ENCODE measurements at places on chromosomes 16 and 17.

- no peak for DNase-seq
Measured at GRCh38 chr17:76130473-76130872, 10.6 kb downstream of the FOXJ1 start.

DNA sequence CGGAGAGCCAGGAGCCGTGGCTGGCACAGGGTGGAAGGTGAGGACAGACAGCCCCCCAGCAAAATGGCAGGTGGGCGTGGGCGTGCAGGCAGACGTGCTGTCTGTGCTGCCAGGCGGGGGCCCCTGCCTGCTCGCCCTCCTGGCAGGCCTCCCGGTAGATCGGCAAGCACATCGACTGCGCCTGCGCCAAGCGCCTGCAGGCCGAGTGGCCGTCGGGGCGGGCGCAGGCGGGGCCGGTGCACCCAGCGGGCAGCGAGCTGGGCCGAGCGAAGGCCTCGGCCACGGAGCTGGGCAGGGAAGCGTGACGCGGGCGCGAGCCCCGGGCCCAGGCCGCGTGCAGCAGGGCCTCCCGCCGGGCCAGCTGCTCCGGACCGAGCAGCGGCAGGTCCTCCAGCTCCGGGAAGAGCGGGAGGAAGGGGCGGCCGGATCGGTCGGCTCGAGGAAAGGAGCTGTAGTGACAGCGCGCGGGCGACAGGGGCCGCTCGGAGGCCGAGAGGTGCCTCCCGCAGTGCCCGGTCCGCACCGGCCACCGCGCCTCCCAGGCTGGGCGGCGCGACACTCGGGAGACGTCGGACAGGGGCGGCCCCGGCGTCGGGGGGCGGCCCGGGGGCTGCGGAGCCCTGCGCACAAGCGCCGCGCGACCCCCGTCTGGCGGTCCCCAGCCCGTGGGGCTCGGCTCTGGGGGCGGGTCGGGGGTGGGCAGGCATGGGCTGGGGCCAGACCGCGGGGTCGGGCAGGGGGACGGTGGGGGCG lies 16.9 kb downstream of the GRIN2C start:
- peak; percentile 46 for DNase-seq

GRCh38 chr16:119835-120491 lies 18.5 kb downstream of the NPRL3 start:
- DNase-seq = no peak

DNA sequence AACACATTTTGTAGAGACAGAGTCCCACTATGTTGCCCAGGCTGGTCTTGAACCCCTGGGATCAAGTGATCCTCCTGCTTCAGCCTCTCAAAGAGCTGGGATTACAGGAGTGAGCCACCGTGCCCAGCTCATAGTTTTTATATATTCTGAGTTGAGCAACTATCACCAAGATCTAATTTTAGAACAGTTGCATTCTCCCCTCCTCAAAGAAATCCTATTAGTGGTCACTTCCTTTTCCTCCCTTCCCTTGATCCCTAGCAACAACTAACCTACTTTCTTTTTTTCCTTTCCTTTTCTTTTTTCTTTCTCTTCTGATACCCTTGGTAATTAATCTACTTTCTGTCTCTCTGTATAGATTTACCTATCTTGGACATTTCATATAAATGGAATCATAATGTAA lies 61.5 kb upstream of the B4GALNT2 start:
- DNase-seq = peak; percentile 33

GRCh38 chr17:27667656-27668487 lies 36.9 kb downstream of the LGALS9 start:
- no peak for DNase-seq

DNA sequence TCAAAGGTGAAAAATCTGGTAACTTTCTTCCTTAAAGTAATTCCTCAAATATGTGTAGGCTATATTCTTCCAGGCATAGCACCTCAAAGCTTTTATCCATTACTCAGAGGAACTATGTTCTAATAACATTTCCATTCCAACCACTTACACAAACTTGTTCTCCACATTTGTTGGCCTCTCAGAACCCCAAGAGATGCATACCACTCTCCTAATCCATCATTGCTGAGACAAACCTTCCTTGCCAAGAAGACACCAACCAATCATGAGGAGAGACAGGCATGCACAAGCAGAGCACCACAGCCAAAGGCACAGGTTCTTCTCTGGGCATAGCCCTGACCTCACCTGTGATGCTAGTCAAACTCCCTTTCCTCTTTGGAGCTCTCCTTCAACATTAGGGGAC lies 20.9 kb downstream of the CDH11 start:
- DNase-seq = peak; percentile 15

- DNase-seq = no peak
Measured at GRCh38 chr16:53370827-53371226, 63.4 kb upstream of the RBL2 start.

GRCh38 chr17:58330538-58330996 lies 2.0 kb upstream of the TSPOAP1 start:
- DNase-seq = no peak

DNA sequence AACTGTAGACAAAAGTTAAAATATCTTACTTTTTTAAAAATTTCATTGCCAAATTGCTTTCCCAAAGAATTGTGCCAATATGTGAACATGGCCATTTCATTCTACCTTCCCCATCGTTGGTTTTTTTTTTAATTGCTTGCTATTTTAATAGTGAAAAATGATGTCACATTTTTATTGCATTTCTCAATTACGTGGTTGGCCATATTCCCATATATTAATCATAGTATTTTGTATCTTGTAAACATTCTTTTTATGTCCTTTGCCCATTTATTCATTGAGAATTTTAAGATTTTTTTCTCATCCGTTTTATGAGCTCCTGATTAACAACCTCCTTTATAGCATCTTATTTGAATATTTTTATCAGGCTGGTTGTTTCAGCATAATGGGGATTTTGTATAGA lies 7.2 kb downstream of the OMG start:
- DNase-seq = no peak

DNA sequence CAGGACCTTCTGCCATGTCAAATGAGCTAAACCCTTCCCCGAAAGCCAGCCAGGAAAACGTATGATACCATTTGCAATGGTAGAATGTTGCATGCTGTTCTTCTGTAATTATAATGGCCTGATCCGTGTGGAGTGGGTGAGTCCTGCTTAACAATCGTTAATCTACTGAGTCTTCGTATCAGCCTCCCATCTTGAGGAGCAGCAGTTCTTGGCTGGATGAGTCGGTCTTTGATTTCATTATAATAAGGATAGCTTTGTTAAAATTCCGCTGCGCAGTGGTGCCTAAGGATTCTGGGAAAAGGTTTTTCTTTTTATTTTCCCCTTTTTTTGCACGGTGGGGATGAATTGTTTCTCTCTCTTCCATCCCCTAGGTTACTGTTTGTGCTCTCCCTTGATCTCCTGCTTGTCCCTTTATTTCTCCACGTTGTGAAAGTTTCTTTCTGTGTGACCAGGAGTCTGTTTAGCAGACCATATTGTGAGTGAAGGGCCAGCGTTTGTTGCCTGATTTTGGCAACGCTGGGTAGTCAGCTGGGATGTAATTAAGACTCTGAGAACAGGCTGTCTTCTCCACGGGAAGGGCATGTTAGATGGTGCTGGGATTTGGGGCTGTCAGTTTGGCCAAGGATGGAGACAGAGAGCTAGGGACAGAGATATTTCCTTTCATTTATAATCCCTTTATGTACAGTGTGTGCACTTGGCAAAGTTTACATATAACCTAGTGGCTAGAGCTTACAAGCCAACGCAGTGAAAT lies 263.0 kb downstream of the FTO start:
- DNase-seq = no peak

DNA sequence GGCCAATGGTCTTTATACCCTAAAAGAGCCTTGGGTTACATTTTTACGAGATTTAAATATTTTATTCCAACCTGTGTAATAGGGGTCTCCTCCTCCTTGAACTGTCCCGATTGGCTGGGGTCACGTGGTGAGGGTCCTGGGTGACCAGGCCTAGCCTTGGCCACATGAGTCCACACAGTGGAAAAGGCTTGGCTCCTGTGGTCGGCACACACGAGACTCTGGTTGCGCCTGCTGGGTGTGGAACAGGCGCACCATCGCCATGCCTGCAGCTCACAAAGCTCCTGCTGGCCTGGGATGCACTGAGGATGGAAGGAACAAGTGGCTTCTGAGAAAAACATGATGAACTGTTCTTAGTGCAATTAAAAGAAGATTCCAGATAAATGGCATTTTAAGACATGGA lies 103.9 kb upstream of the ZNF750 start:
- DNase-seq = no peak

DNA sequence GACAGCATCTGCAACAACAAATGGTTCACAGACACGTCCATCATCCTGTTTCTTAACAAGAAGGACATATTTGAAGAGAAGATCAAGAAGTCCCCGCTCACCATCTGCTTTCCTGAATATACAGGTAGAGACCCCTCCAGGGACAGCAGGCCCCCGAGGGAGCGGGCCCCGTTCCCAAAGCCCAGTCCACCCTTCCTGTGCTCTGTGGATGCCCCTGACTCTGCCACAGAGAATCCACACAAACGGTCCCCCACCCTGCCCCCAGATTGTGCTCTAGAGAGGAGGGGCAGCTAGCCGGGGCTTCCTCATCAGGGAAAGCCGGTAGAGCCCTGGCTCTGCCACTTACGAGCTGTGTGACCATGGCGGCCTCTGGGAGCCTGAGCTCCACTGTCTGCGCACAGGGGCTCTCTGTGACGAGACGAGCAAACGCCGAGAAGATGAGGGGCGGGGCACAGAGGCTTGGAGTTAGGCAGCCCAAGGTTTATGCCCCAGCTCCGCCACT lies 84.4 kb downstream of the AMFR start:
- no peak for DNase-seq

GRCh38 chr16:62036101-62036801 lies at the start of gene CDH8:
Gene CDH8, minus strand, starts transcription at chr16:62036438. Its CDS starts 15,035 bp downstream, at chr16:62021403.
- DNase-seq = no peak

DNA sequence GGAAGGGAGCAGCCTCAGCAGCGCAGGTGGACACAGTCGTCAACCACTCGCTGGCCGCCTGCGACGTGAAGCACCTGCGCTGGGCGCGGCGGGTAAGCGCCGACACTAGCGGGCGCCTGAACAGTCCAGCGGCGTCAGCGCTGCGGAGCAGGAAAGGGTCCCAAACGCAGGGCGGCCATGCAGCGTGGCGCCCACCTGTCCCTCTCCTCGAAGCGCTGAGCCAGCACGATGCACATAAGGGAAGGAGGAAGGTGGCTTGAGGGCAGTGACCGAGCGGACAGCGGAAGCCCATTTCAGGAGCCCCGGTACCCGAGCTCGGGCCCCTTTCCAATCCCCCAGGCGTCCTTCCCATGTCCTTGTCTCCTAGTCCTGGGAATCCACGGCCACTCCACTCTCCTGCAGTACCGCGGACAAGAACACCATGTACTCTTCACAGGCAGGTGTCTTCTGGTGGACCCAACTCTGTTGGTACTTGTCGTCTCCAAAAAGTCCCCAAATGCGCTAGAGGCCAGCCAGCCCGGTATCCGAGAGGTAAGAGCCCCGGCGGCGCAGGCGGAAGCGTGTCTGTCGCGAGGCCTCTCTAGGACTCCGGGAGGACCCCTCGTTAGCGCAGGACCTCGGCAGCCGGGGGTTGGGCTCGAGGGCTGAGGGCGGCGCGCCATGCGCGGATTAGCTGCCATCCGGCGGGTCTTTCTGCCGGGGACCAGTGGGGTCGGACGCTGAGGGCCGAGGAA lies 14.4 kb downstream of the ZNF232 start:
- no peak for DNase-seq

- no peak for DNase-seq
Measured at GRCh38 chr17:15782866-15783265, 50.8 kb downstream of the TBC1D26 start.

GRCh38 chr16:86971251-86971650 lies 345.9 kb downstream of the C16orf95 start:
- DNase-seq = no peak

DNA sequence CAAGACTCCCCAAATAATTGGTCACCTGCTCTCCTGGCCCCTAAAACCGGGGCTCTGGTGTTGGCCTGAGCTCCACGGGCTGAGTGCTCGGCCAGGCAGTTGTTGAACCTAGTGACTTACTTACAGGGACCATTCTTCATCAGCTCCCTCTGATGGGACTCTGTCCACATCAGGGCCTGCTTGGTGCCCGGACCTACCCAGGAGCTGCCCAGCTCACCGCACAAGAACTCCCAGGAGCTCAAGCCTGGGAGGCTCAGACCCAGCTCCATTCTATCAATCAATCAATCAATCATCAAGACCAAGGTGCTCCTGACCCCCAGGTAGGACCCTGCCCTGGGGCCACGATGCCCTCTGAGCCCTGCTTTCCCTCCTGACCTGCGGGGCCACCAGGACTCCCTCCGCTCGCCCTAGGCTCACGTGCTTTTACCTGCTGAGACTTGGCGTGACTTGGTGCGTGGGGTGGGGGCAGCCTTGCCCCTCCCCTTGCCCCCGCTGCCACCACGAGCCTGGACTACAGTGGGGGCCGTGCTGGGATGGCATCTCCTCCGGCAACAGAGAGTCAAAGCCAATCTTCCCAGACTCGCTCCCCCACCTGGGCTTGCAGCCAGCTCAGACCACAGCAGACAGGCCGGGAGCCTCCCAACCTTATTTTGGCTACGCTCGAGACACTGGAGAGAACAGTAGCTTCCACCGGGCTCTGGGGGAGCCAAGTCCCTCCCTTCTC lies 15.7 kb downstream of the IL34 start:
- no peak for DNase-seq

GRCh38 chr16:22092143-22092933 lies at the start of gene VWA3A:
Gene VWA3A, plus strand, starts transcription at chr16:22092541. Its CDS starts 97 bp downstream, at chr16:22092638.
- peak; percentile 64 for DNase-seq

DNA sequence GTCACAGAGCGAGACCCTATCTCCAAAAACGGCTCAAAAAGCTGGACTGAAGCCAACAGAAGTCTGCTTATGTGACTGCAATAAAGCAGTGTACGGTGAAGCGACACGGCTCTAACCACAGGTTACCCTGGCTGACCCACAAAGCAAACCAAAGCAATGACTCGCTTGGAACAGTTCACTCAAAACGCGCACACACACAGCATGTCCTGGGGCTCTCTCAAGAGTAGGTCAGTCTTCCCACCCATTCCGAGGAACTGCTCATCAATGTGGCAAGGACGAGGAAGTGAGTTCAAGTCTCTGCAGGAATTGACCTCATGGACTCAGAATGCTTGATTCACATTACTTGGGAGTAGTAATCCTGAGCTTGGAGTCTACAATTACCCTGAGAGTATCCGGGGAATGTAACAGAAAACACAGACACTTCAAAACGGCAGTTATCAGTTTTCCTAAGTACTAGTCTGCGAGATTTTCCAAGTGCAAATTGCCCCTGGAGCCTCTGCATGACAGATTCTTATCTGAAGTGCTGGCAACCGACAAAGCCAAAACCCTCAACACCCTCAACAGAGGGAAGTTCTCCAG lies 25.4 kb downstream of the PELP1 start:
- peak; percentile 96 for DNase-seq

DNA sequence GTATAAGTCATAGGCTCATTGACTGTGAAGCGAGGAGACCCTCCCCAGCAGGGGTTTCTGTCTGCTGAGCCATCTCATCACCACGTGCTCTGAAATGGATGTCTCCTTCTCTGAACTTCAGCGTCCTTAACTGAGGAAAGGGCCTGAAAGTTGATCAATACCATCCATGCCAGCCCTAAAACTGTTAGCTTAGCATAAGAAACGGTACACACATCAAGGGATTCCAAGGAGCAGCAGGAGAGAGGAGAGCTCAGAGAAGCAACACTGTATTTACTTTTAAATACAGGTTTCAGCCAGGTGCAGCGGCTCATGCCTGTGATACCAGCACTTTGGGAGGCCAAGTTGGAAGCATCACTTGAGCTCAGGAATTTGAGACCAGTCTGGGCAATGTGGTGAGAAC lies 248.9 kb upstream of the TNRC6C start:
- DNase-seq = no peak

- peak; percentile 71 for DNase-seq
Measured at GRCh38 chr17:47323382-47324223, at the start of gene EFCAB13. Gene EFCAB13, plus strand, starts transcription at chr17:47323955. Its CDS starts 4,399 bp downstream, at chr17:47328354.

GRCh38 chr17:48930435-48930873 lies 14.2 kb downstream of the SNF8 start:
- DNase-seq = no peak

GRCh38 chr17:26792486-26792885 lies 501.4 kb upstream of the WSB1 start:
- DNase-seq = peak; percentile 55
